ENCODE measurements at places on chromosomes 13 and 19.

- no peak for DNase-seq
These were observed 21.0 kb upstream of the UFM1 start for GRCh38 chr13:38328699-38329098.

DNA sequence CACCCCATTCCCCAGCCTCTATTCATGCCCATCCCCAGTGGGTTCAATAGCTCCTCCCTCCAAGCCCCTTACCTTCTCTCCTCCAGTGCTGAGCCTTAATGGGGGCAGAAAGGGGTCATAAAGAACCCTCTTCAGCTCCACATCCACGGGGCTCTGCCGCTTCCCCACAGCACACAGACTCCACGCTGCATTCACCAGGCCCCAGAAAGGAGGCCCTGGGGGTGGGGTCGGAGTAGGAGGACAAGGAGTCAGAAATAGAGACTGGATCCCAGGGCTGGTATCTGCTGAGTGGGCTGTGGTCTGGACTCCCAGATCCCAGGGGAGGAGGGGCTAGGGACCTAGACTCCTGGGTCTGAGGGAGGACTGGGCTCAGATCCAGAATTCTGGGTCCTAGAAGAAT, 1.6 kb downstream of the CA11 start:
- DNase-seq: no peak

DNA sequence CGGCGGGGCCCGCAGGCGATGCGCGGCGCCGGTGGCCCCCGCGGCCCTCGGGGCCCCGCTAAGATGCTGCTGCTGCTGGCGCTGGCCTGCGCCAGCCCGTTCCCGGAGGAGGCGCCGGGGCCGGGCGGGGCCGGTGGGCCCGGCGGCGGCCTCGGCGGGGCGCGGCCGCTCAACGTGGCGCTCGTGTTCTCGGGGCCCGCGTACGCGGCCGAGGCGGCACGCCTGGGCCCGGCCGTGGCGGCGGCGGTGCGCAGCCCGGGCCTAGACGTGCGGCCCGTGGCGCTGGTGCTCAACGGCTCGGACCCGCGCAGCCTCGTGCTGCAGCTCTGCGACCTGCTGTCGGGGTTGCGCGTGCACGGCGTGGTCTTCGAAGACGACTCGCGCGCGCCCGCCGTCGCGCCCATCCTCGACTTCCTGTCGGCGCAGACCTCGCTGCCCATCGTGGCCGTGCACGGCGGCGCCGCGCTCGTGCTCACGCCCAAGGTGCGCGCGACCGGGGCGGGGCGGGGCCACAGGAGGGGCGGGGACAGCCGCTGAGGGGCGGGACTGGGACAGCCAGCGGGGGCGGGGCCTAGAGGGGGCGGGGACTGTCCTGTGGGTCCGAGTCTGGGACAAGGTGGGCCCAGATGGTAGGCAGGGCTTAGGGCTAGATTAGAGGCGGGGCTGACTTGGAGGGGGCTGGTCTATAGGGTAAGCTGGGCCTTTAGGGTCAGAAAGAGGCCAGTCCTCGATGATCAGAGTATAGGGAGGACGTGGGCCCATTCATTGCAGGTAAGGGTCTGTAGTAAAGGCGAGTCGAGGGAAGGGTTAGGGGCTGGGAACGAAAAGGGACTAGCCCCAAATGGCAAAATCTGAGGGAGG, 5.1 kb downstream of the GRIN2D start:
- no peak for DNase-seq

- DNase-seq: no peak
These were observed 214.7 kb downstream of the POSTN start for GRCh38 chr13:37383856-37384370.

- no peak for DNase-seq
These were observed 6.5 kb downstream of the EPHX3 start for GRCh38 chr19:15225760-15226159.

GRCh38 chr13:108828086-108828815, 198.8 kb downstream of the MYO16 start:
- no peak for DNase-seq

DNA sequence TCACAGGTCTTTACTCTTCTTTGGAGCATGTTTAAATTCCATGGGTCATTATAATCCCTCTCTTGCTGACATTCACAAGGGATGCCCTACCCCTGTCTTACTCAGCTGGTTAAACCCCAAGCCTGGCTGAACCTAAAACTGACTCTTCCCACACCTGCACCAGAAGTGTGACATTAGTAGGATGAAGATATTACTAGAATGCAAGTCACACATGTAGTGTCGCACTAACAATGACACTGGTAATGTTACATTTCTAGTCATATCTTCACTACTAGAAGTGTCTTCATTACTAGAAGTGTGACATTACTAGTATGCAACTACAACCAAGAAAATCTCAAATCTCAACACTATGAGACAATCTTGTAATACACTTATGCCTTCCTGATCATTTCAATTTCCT, 14.2 kb downstream of the ZAR1L start:
- no peak for DNase-seq

DNA sequence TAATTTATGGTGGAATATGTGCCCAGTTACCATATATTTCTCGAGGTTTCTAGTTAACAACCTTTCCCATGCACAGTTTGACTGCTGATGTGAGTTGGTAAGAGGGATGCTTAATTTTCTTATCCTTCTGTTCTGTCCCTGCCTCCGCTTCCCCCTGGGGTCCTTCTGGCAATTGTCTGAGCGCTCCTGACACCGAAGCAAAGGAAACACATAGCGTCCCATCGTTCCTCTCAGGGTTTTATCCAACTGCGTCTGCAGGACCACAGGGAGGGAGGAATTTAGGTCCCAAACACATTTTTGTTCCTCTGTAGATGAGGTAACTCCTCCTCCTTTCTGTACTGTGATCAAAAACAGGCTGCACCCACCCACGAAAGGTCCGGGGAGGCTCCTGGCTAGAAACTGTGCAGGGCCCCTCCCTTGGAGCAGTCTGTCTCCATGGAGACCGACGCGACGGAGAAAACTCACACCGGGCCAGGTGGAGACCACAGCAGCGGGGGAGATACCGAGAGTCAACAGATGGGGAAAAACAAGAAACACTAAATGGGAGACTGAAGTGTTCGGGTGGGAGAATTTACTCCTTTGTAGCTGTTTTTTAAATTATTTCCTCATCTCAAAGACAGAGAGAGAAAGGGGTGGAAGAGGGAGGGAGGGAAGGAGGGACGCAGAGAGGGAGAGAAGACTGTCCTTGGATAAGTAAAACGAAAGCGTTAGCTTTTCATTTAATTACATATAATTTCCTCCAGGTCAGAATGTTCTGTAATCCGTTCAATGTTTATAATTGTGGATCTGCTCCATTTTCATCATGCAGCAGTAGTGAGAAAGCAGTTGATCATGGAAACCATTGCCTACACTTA, 191.8 kb upstream of the NBEA start:
- DNase-seq: no peak

DNA sequence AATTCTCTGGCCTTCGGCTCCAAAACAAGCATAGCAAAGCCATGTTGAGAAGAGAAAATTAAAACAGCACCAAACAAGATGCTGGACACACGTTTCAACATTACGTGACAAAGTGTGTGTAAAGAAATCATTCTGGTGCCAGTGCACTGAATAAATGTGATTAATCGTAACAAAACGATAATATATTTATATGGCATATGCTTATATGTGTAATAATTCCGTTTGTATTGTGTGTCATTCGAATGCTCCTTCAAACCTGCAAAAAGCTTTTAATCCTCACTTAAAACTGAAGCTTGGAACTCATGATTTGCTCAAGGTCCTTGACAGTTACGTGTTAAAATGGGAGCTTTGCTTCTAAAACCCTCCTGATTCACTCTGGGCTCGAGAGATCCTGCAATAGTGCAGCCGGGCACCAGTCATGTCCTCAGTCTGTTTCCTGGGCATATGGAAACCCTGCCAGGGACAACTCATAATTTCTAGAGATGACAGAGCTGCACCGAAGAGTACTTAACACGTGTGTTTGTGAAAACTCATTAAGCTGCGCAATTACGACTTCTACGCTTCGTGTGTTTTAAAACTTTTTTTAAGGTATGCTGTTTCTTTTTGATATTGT, 731 bp upstream of the AKAP8L start:
- DNase-seq: no peak

DNA sequence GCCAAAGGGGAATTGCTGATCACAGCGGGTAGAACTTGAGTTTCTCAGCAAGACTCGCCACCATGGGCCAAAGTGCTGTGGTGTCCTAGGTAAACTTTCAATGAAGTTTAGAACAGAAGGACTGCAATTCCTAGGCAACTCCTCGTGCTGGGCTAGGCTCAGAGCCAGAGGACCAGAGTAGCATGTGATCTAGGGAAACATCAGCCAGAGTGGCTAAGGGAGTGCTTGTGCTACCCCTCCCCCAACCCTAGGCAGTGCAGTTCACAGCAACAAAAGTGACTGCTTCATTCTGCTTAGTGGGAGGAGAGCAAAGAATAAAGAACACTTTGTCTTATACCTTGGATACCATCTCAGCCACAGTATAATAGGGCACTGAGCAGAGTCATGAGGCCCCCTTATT, 1658.6 kb upstream of the MIR17HG start:
- no peak for DNase-seq

DNA sequence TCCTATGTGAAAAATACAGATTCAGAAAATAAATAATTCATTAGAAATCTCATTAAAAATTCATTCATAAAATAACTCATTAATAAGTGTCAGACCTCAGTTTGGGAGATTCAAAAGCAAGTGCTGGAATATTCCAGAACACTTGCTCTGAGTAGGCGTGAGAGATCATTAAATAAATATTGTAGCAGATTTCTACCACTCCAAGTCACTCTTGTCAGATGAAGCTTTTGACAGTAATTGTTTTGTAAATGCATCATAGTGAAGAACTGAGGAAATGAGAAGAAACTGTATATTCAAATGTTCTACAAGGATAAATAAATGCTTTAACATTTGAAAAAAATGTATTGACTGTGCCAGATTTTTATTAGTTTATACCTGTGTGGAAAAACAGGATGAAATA, 1228.1 kb downstream of the SLITRK1 start:
- DNase-seq: no peak

- no peak for DNase-seq
These were observed 531.8 kb downstream of the DCT start for GRCh38 chr13:93947651-93948050.

GRCh38 chr13:99913167-99913566, 58.4 kb downstream of the ZIC5 start:
- no peak for DNase-seq

- DNase-seq: no peak
These were observed 680.1 kb downstream of the DIAPH3 start for GRCh38 chr13:59483501-59484145.

- no peak for DNase-seq
These were observed 94.8 kb upstream of the SOX1 start for GRCh38 chr13:111971891-111972780.

- DNase-seq: no peak
These were observed 82.6 kb downstream of the NUFIP1 start for GRCh38 chr13:44906713-44907112.

DNA sequence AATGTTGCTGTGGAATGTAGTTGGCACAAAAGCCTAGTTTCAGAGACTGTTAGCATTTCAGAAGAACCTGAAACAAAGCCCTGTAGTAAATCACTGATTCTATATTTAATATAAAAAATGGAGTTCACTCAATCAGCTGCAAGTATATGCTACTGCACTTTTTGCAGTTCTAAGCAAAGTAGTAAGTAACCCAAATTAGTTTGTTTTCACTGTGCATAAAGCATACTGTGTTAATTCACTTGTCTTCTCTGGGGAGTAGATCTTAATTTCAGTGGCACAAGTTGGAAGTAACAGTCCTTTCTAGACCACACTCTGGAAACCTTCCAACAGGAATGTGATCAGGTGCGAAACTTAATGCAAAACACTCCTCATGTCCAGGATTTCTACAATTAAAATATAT, 139.3 kb downstream of the DACH1 start:
- DNase-seq: no peak

- no peak for DNase-seq
These were observed 49.2 kb downstream of the LATS2 start for GRCh38 chr13:21012211-21012610.

DNA sequence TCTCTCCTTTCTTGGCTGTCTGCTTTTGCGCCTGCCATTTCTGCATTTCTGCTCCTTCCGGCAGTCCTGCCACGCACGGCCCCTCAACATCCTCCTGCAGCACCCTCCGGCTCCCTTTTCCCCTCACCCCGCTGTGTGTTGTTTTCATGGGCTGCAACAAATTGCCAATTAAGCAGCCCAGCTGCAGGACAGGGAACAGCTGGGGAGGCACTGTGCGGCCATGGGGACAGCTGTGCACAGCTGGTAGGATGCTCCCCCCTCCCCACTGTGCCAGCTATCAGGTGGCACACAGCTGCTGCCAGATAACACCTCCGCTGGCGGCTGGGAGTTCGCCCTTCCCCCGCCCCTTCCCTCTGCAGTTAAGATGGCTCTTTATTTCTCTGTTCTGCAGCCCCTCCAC, 25.4 kb downstream of the LYL1 start:
- DNase-seq: no peak

GRCh38 chr19:8654591-8655339, 24.3 kb downstream of the NFILZ start:
- DNase-seq: no peak

- no peak for DNase-seq
These were observed 14.9 kb downstream of the MAP2K2 start for GRCh38 chr19:4108767-4109625.

DNA sequence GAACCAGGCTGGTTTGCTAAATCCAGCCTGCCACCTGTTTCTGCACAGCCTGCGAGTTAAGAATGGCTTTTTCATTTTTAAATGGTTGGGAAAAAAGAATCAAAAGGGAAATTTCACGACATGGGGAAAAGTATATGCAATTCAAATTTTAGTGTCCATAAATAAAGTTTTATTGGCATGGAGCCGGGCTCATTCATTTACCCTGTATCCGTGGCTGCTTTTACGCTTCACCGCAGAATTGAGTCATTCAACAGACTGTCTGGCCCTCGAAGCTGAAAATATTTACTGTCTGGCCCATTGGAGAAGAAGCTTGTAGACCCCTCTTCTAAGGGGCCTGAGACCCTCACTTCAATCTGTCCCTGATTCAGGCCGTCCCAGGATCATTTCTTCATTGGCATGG, 26.1 kb downstream of the IER2 start:
- DNase-seq: no peak

DNA sequence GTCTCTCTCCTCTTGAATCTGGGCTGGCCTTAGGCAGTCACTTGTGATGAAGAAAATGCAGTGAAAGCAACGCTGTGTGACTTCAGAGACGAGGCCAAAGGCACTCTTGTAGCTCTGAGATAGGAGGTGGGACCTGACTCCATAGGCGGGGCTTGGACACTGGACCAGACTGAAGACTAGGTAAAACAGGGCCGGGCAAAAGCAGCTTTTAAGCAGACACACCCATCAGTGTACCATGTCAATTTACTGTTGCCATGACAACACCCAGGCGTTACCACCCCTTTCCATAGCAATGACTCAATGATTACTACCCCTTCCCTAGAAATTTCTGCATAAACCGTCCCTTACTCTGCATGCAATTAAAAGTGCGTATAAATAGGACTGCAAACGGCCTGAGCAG, 6.6 kb upstream of the EID2 start:
- no peak for DNase-seq

- no peak for DNase-seq
These were observed 1.3 kb upstream of the RINL start for GRCh38 chr19:38879400-38879751.

GRCh38 chr19:811506-812048, 10.2 kb downstream of the PLPPR3 start:
- no peak for DNase-seq

- DNase-seq: peak; percentile 76
These were observed 7.7 kb downstream of the UBE2L5 start for GRCh38 chr13:30429721-30430694.

- no peak for DNase-seq
These were observed 93.9 kb upstream of the TDRD3 start for GRCh38 chr13:60303166-60303565.

GRCh38 chr13:108375034-108375433, 105.5 kb downstream of the TNFSF13B start:
- no peak for DNase-seq

- no peak for DNase-seq
These were observed 5.6 kb downstream of the EDNRB start for GRCh38 chr13:77913003-77913402.

All from AG04449 (cell line).